ENCODE measurements at places on chromosomes 5 and 9.

DNA sequence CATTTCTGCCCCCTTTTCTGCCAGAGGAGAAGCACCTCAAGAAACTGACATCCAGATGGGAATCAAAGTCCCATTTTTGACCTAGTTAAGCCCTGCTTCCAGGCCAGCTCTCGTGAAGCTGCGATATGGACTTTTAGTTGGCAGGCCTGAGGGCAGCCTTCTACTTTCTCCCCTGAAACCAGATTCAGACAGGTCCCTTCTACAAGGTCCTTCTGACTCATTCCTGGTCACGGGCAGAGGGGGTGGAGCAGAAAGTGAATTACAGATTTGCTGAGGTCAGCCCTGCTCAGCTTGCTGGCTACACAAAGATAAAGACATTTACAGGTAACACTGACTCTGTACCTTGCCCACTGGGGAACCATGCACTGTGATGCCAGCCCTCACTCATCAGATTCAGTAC is 52.8 kb upstream of the TUT7 start:
- no peaks in the 10 kb centered on the region for H3K36me3 ChIP-seq
- peaks cover 7% of the 10 kb centered on the region for H3K27me3 ChIP-seq
- no peak overlapping the region for H3K27ac ChIP-seq
- DNase-seq = no peak
- H3K4me3 ChIP-seq = no peak overlapping the region

- H3K4me1 ChIP-seq = peaks cover 28% of the 10 kb centered on the region
- peaks cover 7% of the 10 kb centered on the region for H3K36me3 ChIP-seq
- DNase-seq = no peak
- peak overlapping the region; percentile 86 for H3K4me3 ChIP-seq
- no peak overlapping the region for H3K27ac ChIP-seq
Measured at GRCh38 chr9:137069508-137070091, 757 bp downstream of the SAPCD2 start.

DNA sequence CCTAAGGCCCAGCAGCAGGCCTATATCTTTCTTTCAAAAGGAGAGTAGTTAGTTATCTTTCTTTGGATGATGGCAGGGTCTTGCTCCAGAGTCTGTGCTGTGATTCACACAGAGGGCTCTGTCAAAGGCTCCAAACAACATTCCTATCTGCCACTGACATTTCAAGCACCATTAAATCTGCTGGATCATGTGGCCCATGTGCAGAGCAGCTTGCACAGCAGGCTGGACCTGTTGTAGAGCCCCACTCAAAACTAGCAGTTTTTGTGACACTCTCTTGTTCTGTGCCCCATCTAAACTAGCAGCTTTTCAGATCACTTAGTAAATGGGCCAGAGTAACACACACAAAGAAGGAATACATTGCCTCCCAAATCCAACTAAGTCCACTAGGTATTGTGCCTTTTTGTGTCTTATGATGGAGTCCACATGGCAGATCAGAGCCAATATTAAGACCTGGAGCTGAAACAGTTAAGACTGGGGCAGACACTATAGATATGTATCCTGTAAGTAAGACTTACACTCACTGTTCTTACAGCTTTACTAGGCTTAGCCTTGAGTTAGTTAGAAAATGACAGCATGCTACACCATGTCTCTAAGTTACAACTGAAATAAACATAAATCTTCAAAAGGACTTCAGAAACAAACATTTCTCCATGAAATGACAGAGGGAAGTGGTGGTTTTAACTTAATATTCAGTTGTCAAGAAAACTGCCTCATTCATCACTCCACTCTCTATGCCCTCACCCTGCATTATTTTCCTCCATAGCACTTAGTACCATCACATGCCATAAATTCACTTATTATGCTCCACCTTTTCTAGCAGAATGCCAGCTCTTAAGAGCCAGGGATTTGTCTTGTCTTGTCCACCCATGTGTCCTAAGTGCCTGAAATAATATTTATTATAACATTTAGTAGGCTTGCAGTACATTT is 400.9 kb downstream of the RAB3C start:
- H3K27ac ChIP-seq = peak overlapping the region; percentile 36
- peaks cover 66% of the 10 kb centered on the region for H3K36me3 ChIP-seq
- H3K4me3 ChIP-seq = no peak overlapping the region
- no peak for DNase-seq

DNA sequence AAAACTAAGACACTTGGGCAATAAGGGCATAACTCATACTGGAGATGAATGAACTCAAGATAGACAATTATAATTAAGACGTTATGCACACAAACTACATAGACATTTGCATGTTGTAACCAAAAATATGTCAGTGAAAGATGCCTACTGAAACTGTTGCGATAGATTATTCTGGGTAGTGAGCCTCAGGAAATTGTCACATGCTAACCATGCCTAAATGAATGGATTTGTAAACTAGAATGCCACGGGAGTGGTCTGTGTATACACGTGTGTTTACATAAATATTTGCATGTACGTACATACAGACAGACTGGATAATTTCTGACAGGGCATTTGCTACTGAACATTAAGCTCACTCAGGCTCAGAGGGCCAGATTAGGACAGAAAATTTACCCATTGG is 1.2 kb downstream of the NIPSNAP3B start:
- H3K4me3 ChIP-seq = peak overlapping the region; percentile 86
- peaks cover 6% of the 10 kb centered on the region for H3K4me1 ChIP-seq
- DNase-seq = no peak
- H3K27me3 ChIP-seq = peaks cover 4% of the 10 kb centered on the region

DNA sequence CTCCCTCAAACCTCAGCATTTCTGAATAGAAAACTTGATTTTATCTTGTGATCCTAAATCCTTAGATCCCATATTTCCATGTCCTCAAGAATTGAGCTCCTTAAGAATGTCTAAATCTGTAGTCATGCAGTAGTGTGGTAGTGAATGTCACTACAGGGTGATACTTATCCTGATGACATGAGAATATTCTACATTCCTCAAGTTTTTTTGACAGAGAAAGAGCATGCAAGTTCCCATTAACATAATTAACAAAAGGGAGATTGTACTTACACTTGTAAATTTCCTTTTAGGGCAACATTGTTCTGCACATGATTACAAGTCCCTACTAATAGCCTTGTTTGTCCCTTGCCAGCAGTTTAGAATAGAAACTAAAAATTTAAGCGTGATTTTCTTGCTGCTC is 352.3 kb downstream of the PTPRD start:
- H3K27me3 ChIP-seq = no peaks in the 10 kb centered on the region
- H3K27ac ChIP-seq = no peak overlapping the region
- H3K4me1 ChIP-seq = no peaks in the 10 kb centered on the region
- no peak for DNase-seq

- no peaks in the 10 kb centered on the region for H3K27me3 ChIP-seq
- H3K27ac ChIP-seq = no peak overlapping the region
- H3K4me3 ChIP-seq = no peak overlapping the region
- peak; percentile 22 for DNase-seq
- H3K36me3 ChIP-seq = no peaks in the 10 kb centered on the region
- H3K4me1 ChIP-seq = peaks cover 24% of the 10 kb centered on the region
Measured at GRCh38 chr5:143693651-143694252, 118.2 kb upstream of the HMHB1 start.

- H3K4me3 ChIP-seq = no peak overlapping the region
- no peak overlapping the region for H3K27ac ChIP-seq
- no peak for DNase-seq
- H3K4me1 ChIP-seq = peaks cover 14% of the 10 kb centered on the region
Measured at GRCh38 chr5:52668544-52669185, 119.1 kb upstream of the ITGA1 start.

GRCh38 chr9:75019022-75019421 is 9.1 kb downstream of the CARNMT1 start:
- no peak for DNase-seq
- H3K4me3 ChIP-seq = no peak overlapping the region
- H3K4me1 ChIP-seq = peaks cover 33% of the 10 kb centered on the region
- H3K27ac ChIP-seq = no peak overlapping the region
- H3K27me3 ChIP-seq = no peaks in the 10 kb centered on the region
- H3K36me3 ChIP-seq = peaks cover 38% of the 10 kb centered on the region

DNA sequence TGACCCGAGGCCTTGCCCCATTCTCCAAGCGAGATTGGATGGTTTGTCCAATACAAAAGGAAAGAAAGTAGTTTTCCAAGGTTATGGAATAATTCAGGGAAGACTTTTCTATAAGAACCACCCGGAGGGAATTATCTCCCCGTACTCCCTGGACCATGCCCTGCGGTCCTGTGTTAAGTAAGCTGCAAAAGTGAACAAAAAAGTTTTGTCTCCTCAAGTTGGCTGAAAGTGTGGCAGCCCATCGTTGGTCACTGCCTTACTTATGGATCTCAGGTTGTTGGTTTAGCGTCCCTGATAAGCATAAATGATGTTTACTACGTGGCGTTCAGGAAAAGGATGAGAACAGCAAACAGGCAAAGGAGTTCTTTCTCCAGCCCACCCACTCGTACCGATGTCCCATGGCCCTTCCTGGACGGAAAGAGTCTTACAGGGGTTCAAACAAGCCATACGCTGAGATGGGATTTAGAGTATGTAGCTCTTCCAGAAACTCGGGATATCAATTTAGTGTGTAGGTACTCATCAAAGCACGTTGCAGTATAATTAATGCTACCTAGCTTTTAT is 413 bp upstream of the AUH start:
- H3K4me3 ChIP-seq = peak overlapping the region; percentile 97
- no peaks in the 10 kb centered on the region for H3K27me3 ChIP-seq
- peaks cover 48% of the 10 kb centered on the region for H3K4me1 ChIP-seq
- H3K36me3 ChIP-seq = peaks cover 20% of the 10 kb centered on the region

DNA sequence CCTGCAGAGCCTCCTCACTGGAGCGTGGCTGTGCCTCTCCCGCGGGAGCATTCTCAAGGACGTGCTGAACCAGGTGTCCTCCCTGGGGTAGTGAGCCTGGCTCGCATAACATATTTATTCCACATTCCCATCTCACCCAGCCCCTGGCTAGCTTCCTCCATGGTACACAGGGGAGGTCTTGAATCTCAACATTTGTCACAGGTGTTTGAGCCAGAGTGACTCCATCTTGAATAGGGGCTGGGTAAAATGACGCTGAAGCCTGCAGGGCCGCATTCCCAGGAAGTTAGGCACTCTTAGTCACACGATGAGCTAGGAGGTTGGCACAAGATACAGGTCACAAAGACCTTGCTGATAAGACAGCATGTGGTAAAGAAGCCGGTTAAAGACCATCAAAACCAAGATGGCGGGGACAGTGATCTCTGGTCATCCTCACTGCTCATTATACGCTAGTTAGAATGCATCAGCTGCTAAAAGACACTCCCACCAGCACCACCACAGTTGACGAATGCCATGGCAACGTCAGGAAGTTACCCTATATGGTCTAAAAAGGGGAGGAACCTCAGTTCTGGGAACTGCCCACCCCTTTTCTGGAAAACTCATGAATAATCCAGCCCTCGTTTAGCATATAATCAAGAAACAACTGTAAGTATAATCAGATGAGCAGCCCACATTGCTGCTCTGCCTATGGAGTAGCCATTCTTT is 273.8 kb upstream of the IRX4 start:
- H3K4me3 ChIP-seq = no peak overlapping the region
- H3K4me1 ChIP-seq = no peaks in the 10 kb centered on the region
- H3K27ac ChIP-seq = no peak overlapping the region
- no peaks in the 10 kb centered on the region for H3K27me3 ChIP-seq
- no peak for DNase-seq
- H3K36me3 ChIP-seq = no peaks in the 10 kb centered on the region

- H3K4me1 ChIP-seq = no peaks in the 10 kb centered on the region
- peaks cover 7% of the 10 kb centered on the region for H3K27me3 ChIP-seq
- H3K36me3 ChIP-seq = no peaks in the 10 kb centered on the region
Measured at GRCh38 chr5:180098991-180099732, 27.6 kb upstream of the RNF130 start.

DNA sequence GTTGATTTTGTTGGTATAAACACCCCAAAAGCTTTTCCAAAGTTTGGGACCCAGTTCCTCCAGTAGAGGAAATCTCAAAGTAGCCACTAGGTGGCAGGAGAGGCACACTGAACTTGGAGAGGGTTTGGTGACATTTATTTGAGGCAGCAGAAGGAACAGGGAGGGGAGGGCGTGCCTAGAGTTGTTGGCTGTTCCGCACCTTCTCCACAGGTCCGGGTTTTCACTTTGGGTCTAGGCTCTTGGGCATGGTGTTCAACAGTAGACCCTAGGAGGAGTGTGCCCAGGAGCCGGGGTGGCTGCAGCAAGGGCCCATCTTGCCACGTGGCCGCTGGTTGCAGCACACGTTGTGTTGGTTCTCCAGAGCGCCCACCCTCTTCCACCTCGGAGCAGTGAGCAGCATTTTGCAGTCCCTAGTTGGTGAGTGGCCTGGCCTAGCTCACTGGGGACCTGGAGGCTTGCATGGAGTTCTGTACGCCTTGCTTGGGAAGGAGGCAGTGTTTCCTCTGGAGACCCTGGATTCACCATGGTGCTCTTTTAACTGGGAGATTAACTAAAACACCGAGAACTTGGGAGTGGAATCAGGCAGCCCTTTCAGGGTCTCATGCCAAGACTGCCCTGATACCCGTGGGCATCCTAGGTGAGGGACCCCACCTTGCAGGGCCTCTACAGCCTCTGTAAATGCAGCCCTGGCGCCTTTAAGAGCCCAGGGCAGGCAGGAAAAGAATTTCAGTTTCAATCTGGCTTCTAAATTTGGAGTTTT is 28.2 kb downstream of the PTPA start:
- DNase-seq = peak; percentile 87
- peaks cover 43% of the 10 kb centered on the region for H3K36me3 ChIP-seq
- H3K4me1 ChIP-seq = peaks cover 50% of the 10 kb centered on the region
- H3K4me3 ChIP-seq = peak overlapping the region; percentile 75

DNA sequence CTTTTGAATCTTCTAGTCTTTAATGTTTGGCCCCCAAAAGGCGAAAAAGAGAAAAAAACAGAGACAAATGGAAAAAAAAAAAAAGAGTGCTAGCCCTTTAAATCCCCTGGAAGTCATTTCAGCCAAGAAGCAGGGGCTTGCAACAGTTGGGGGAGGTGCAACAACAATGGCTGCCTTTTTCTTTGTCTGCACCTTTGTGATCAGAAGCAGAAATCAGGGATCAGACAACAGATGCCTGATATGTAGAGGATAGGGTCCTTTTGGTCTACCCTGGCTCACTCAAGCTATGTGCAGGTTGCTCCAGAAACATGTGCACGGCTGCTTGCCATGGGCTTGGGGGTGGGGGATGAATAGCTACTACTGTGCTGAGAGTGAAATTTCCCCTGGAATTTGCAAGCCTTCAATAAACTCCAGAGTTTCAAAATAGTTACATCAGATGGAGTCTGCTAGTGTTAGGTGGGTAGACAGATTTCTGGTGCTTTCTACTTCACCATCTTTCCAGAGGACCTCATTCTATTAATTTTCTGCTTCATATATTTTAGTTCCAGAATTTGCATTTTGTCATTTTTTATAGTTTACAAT is 150.9 kb downstream of the FGF18 start:
- H3K27me3 ChIP-seq = peaks cover 4% of the 10 kb centered on the region
- H3K36me3 ChIP-seq = no peaks in the 10 kb centered on the region
- no peak overlapping the region for H3K4me3 ChIP-seq
- H3K4me1 ChIP-seq = no peaks in the 10 kb centered on the region
- DNase-seq = no peak

- no peaks in the 10 kb centered on the region for H3K36me3 ChIP-seq
- no peak for DNase-seq
- H3K4me3 ChIP-seq = peak overlapping the region; percentile 62
- H3K27ac ChIP-seq = no peak overlapping the region
- H3K27me3 ChIP-seq = peaks cover 44% of the 10 kb centered on the region
Measured at GRCh38 chr9:92141144-92142129, 26.2 kb upstream of the SPTLC1 start.
